Stimulated activated CD4-positive, alpha-beta T cell treated with anti-CD3 and anti-CD28 coated beads, Interleukin-12 subunit alpha, Interleukin-12 subunit beta, amount 100 ng/mL, for 24 hours (primary cell): ENCODE measurements at places on chromosomes 6 and 20.

DNA sequence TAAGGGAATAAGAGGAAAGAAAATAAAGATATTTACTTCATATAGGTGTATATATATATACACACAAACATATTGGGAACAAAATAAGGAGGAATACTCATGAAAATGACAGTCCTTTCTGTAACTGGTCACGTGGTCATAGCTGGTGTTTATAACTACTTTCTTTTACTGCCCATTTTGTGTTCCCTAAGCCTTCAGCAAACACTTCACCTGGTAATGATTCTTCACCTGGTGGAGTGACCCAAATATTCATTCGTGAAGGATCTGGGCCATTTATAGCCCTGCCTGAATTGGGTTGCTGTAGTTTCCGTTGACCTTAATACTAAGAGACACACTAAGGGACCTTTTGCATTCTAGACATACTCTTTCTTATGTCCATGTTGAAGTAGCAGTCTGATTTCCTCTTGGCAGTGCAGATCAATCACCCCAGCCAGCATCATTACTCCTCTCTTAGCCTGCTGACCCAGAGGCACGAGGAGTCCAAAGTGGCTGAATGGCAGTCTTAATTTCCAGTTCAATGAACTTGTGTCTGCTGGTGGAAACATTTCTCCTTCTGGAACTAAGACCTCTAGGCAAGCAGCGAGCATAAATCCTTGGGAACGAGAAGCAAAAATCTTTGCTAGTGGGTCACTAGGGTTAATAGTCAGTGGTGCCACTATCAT, 39.9 kb upstream of the IYD start:
- no peak for DNase-seq

- no peak for DNase-seq
Observed at GRCh38 chr6:126268092-126268491, 71.8 kb upstream of the CENPW start.

DNA sequence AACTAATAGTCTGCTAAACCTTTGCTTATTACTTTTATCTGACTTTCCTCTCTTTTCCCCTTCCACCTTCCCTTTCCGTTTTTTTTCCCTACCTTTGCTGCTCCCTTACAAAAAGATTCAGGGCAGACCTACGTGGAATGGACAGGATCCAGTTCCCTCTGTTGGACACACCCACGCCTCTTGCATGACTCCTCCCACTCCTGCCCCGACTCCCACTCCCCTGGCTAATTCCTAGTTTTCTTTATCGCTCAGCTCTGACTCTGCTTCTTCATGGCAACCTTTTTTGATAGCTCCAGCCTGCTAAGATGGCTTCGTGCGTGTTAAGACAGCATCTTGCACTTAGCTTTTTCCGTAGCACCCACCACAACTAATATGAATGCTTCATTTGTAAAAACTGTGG, 715.6 kb upstream of the NRSN1 start:
- DNase-seq = no peak

- no peak for DNase-seq
Observed at GRCh38 chr6:1389369-1390132, at the start of gene FOXF2. FOXF2 (plus strand) TSS chr6:1389576; CDS start chr6:1389948, 372 bp downstream.

GRCh38 chr20:4046311-4046924, 31.1 kb upstream of the RNF24 start:
- no peak for DNase-seq

GRCh38 chr6:159874435-159874834, 16.4 kb upstream of the MAS1 start:
- no peak for DNase-seq

DNA sequence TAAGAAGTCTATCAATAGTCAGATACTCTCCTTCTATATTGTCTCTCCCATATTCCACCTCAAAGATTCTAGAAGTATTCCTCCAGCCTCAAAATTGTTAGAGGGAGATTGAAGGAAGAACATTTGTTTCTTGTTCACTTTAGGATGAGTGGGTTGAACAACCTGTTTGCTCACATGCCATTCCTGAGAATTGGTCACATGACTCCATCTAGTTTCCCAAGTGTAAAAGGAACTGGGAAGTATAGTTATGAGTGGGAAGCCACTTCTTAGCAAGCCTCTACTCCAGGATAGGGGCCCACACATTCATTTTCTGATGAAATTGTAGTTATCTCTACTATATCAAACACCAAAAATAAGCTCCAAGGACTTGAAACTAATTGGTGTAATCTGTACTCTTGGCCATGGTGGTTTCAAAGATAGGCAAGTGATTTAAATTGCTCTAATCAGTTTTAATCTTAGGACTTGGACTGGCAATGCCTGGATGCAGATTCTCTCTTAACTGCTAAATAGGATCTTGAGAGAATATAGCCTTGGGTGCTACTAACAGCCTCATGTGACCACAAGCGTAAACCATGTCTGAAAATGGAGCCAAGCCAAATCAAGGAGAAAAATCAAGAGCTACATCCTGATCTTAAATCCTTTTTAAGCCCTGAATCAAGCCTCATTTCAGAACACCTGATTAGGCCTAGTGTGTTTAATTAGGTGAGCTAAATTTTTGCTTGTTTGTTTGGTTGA, 758.7 kb upstream of the MAN1A1 start:
- DNase-seq = no peak

DNA sequence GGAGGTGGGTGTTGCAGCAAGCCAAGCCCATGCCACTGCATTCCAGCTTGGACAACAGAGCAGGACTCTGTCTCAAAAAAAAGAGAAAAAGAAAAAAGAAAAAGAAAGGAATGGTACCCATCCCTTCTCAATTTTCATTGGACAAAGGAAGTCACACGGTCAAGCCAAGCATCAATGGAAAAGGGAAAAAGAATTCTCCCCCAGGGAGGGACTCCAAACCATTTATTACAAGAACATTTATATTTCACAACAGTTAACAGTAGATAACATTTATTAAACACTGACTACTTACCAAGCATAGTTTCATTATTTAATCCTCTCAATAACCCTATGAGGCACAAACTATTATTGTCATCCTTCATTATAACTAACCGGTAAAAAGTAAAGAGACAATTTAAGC, 6.6 kb upstream of the KIF13A start:
- no peak for DNase-seq
